ENCODE measurements at places on chromosomes 5 and 9.

DNA sequence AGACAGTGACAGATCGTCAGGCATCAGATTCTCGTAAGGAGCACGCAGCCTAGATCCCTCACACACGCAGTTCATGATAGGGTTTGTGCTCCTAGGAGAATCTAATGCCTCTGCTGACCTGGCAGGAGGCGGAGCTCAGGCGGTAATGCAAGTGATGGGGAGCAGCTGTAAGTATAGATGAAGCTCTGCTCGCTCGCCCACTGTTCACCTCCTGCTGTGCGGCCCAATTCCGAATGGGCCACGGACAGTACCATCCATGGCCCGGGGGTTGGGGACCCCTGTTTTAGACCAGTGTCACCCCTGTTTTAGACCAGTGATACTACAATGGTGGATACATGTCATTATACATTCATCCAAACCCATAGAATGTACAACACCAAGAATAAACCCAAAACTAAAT, 4.0 kb upstream of the ARSB start:
- no peak for DNase-seq

DNA sequence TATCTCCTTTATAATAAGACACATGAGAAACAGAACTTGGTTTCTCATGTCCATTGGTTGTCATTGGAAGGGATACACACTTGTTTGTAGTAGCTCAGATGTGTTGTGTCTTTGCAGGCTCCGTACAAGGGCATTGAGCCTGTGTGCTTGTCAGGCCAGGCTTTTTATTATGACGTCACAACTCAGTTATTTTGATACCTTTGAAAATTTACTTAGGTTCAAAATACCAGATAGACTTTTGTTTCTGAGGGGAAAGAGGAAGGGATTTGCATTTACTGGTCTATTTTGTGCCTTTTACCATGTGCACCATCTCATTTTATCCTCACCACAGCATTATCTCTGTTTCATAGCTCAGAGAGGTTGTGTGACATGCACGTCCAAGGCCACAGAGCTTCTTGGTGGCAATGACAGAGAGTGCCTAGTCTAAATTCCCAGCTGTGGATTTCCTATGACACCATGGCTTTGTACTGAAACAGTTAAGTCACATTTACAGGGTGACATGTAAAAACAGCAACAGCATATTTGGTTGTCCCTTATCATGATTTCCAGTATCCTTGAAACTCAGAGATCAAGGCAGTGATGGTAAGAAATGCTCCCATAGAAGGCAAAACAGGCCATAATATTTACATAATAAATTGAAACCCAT, 268.7 kb downstream of the AOPEP start:
- no peak for DNase-seq

GRCh38 chr9:97809666-97810344, 43.2 kb upstream of the FOXE1 start:
- no peak for DNase-seq

GRCh38 chr9:78035383-78035993, 3.9 kb upstream of the GNAQ start:
- DNase-seq, result no peak

DNA sequence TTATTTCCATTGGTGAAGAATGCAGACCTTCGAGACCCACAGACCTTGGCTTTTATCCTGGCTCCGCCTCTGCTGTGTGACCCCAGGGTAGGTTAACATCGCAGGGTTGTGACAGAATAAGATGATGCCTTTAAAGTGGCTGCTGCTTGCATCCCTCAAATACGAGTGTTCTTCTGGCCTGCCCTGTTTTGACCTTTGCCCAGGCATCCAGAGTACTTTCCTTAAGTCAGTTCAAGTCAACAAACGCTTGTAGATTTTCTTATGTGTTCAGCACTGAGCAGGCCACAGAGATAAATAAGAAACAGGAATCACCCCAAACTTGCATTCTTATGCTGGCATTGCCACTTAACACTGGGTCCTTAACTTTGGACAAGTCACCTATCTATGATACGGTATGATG, 50.2 kb downstream of the GPR21 start:
- DNase-seq, result no peak

GRCh38 chr9:112789473-112789872, 38.9 kb downstream of the SNX30 start:
- DNase-seq, result no peak

- no peak for DNase-seq
These were observed 113.2 kb downstream of the GCNT1 start for GRCh38 chr9:76572151-76572550.

DNA sequence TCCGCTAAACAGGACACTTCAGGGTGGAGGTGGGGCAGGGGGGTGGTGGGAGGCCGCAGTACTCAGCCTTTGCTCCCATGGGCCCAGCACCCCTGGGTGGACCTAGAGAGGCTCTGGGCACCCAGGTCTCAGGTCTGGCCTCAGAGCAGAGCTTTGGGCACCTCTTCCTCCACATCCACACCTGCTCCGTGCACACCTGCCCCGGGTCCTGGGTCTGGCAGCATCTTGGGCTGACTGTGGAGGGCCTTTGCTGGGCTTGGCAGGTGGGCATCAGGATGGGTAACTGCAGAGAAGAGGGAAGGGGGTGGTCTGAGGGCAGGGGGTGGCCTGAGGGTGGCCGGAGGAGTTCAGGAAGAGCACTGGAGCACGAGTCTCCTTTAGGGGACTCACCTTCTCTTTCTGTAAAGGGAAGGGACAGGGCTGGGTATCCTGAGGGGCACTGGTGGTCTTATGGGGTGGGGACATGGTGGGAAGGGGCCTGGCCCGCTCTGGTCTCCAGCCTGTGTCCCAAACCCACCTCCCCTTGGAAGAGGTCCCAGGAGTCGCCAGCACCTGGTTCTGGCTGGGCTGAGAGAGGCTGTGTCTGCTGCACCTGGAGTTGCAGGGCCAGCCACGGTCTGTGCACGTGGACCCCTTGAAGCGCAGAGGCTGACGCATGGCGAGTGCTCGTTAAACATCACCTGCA, 106.7 kb upstream of the IER5L start:
- no peak for DNase-seq

DNA sequence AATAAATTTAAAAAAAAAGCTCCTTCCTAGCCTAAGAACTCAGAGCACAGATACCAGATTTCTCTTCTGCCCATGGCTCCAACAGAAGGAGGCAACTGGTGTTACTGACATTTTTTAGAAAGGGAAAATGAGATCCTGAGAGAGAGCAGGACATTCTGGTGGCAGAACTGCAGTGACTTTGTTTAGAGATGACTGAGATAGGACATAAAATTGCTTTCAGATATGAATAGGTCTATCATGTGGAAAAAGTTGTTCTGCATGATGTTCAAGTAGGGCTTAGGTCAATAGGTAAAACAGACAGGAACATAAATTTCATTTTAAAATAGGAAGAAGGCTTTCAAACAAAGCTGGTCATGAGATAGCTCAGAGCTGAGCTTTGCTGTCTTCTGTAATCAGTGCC, 49.6 kb downstream of the NIPAL4 start:
- DNase-seq, result no peak

DNA sequence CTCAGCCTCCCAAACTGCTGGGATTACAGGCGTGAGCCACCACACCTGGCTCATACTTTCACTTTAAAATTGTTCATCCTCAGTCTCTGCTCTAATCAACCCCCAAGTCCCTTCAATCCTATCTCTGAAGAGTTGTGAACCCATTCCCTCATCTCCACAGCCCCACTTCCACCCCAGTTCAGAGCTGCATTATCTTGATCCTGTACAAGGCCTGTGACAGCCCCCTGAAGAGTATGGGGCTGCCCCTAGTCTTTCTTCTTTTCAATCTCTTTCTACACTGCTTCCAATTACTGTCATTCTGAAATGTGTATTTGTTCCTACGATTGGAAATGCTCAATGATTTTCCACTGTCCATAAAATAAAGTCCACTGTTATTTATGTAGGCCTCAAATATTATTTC, 588.3 kb downstream of the RAB3C start:
- DNase-seq, result no peak
